ENCODE measurements at places on chromosomes 5 and 9.

GRCh38 chr5:154351141-154351540 is 94.7 kb upstream of the SAP30L start:
- DNase-seq = no peak

GRCh38 chr5:5481206-5481605 is 58.7 kb downstream of the ICE1 start:
- DNase-seq = no peak

DNA sequence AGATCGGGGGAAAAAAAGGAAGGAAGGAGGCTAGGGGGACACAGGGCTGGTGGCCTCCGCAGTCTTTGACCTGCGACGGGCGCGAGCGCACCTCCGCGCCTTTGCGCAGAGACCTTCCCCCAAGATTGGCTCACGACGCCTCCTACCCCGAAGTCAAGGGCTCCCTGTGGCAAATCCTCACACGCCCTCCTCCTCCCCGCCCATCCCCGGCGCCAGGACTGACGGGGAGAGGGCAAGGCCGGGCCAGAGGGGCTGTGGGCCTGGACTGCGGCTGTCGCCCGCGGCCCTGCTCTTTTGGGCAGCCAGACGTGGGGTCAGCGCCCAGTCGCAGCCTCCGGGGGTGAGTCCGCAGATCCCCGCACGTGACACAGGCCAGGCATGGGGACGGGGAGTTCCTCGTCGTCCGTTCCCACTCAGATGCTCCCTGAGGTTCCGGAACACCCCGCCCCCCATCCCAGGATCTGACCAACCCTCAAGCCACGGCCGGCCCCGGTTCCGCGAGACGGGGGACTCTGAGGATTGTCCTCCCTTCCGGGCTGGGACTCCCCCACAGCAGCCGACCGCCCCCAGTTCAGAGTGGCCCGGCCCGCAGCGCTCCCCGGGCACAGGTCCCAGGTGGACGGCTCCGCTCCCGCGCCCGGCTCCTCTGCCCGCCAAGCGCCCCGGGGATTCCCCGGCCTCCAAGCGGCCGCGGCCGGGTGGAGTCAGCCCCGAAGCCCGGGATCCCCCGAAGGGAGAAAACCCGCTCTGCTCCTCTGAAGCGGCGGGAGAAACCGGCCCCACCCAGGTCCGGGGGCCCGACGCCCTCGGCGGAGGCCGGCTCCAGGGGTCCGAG is 543 bp upstream of the ANKRD33B start:
- no peak for DNase-seq

- DNase-seq = no peak
Measured at GRCh38 chr5:38871790-38872551, 26.2 kb downstream of the OSMR start.

DNA sequence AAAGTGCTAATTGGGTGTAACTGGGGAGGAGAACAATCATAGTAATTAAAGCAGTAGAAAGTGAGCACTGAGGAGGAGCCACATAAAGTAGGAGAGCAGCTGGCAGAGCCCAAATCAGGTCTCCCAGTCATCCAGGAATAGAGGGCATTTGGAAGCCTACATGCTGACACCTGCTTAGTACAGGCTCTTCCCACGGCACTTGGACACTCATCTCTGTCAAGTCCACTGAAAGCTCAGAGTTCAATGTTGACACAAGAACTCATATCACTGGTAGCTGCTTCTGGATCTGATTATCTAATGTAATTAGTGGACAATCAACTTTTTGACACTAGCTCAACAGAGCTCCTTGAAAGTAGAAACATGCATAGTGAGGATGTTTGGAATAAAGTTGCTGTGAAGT is 45.9 kb upstream of the PCSK1 start:
- DNase-seq = no peak

DNA sequence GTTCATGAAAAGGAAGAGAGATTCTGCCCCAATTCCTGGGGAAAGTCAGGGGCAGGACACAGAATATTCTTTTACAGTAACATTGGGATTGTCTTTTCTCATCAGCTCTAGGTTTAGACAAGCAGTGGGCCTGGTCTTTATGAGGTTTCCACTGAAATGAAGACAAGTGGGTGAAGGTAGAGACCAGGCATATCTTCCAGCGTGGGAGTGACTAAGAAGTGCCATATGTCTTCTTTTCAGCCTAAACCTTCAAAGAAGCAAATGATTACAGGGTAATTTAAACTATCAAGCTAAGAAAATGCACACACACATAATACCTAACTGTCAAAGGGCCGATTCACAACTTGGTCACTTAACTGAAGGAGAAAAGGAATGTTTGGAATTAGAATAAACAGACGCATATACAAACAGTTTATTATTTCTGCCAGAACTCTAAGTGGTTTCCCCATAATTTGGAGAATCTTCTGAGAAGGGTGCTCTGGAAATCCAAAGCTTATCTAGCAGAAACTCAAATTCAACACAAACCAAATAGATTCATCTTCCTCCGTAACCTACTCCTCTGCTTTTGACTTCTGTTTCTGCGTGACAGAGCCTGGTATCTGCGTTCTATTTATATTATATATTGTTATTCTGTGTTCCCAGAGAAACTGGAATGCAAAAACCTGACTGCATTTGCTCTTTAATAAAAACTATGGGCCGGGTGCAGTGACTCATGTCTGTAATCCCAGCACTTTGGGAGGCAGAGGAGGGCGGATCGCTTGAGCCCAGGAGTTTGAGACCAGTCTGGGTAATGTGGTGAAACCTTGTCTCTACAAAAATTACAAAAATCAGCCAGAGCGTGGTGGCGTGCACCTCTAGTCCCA is 22.0 kb upstream of the TEK start:
- DNase-seq = no peak

DNA sequence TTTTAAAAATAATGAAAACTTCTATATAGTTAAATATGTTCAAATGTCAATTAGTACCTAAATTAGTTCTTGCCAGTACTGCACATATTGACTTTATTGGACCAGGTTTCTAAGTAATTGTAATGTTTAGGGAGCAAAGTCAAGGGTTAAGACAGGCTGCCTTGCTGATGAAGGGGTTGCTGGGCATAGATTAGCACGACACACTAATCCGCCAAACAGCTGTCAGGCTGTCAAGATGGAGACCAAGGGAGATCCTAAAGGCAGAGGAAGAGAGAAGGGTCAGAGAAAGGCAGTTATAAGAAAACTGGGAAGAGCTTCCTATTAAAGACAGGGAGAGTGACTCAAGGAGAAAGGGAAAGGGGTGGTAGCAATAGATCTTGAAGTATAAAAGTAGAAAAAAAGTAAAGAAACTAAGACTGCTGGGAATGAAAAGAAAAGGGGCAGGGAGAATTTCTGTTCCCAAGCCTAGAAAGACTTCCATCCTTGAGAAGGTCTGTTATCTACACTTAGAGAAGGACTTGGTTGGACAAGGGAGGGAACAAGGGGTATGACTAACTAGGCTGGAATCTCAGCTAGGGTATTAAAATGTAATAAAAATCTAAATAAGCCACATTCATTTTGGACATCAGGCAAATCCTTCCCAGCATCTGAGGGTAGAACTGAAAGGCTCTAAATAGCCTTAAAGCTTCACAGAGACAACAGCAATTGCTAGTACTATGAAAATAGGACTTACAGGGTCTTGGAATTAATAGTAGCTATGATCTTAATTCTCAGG is 188.7 kb downstream of the FBXL17 start:
- no peak for DNase-seq

GRCh38 chr5:111126896-111127295 is 34.7 kb downstream of the WDR36 start:
- DNase-seq = no peak

DNA sequence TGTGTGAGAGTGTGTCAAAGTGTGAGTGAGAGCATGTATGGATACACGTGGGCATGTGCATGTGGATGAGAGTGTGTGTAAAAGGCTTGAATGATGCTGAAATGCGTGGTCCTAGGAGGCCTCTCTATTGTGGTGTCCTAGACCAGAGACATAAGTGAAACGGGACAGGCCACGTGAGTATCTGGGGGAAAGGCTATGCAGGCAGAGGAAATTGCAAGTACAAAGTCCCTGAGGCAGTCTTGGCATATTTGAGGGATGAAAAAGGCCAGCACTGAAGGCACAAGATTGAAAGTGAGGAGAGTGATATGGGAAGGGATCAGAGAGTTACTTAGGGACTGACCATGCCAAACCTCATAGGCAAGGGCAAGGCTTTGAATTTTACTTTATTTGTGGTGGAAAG is 67.2 kb upstream of the CCDC152 start:
- no peak for DNase-seq

DNA sequence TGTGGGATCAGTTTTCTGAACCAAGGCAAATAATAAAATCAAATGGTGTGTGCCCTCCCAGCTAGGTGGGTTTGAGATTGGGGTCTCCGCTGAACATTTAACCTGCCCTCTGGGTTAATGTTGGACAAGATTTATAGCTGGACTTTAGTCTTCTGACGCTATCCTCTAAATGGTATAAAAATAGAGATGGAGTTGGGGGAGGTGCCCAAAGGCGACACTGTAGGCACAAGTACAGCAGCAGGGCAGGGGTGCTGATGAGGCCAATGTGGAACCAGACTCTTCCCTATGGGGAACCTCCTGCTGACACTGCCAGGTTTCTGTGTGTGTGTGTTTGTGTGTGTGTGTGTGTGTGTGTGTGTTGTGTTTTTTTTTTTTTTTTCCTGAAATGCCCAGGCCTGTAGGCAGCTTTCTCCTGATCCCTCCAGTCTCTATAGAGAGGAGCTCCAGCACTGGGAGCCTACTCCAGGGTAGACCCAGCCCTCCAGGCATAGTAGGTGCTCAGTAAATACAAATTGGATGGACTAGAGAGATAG is 37.9 kb downstream of the PCDH1 start:
- no peak for DNase-seq

DNA sequence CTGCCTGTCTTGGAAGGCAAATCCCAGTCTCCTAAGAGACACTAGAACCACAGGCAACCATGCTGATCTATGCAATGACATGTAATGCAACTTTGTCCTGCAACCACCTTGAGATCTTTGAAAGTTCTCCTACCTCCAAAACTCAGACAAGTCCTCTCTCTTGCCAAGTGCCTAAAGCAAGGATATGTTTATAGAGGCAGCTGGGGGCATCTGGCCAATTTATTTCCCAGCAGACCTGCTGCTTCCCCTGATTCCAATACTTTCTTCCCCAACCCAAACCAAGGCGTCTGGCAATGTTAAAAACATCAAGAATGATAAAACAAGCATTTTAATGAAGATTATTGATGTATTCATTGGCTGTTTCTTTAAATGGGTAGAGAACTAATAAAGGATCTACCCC is 138.4 kb downstream of the DOCK8 start:
- no peak for DNase-seq

DNA sequence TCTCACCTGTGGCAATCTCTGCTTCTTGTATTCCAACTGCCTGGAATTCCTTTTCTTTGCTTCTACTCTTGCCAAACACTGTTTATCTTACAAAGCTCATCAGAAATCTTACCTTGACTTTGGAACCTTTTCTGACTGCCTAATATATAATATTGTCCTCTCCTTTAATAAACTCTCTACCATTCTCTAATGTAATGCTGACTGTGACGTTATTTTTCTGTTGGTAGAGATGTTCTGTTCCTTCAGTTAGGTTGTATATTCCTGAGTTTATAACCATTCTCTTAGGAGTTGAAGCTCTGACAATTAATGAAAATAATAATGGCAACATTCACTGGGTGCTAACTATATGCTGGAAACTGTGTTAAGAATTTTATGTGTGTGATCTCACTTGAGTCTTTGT is 188.8 kb upstream of the ATP10B start:
- DNase-seq = no peak

DNA sequence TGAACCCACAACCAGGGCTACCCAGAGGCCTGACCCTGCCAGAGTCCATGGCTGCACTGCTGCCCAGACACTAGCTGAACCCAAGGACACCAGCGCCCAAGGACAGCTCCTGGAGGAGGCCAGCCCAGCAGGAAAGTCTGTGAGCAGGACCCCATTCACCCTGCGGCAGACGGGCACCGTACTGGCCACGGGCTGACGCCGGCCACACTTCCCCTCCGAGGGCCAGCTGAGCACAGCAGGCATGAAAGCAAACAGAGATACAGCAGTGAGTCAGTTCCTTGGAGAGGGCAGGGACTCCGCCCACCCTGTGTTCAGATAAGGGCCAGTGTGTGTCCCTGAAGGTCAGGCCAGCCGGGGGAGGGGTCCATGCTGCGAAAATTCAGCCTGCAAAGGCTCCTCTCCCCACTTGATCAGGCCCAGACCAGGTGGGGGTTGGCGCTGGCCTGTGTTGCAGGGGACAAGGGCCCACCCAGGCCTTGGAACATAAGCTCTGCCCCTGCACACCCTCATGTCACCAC is 3.2 kb downstream of the RNF208 start:
- no peak for DNase-seq

- DNase-seq = no peak
Measured at GRCh38 chr5:14869233-14869632, 2.3 kb downstream of the ANKH start.

GRCh38 chr5:73365301-73365853 is 83.2 kb downstream of the FOXD1 start:
- no peak for DNase-seq

- no peak for DNase-seq
Measured at GRCh38 chr5:171830686-171831085, 45.1 kb downstream of the SMIM23 start.

- no peak for DNase-seq
Measured at GRCh38 chr5:72895758-72896157, 60.1 kb upstream of the FCHO2 start.

DNA sequence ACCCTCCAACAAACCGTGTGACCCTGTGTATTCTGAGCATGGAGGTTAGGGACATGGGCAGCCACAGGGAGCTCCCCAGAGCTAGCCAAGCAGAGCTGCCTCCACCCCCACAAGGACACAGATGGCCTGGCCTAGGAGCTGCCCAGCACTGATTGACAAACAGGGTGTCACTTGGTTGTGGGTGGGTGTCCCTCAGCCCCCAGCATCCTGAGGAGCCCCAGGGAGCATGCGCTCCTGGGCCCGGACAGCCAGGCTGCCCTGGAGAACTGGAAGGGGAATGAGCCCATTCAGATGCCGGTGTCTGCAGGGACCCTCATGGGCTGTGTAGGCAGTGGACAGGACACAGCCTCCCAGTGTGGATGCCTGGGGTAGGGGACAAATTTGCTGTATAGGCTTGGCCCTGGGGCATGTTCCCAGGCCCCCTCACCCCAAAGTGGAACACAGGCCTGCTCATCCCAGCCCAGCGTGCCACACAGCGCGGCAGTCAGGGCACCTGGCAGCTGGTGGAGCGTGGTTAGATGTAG is 124.8 kb upstream of the LMX1B start:
- no peak for DNase-seq

- DNase-seq = no peak
Measured at GRCh38 chr9:2231101-2231500, 216.0 kb downstream of the SMARCA2 start.

DNA sequence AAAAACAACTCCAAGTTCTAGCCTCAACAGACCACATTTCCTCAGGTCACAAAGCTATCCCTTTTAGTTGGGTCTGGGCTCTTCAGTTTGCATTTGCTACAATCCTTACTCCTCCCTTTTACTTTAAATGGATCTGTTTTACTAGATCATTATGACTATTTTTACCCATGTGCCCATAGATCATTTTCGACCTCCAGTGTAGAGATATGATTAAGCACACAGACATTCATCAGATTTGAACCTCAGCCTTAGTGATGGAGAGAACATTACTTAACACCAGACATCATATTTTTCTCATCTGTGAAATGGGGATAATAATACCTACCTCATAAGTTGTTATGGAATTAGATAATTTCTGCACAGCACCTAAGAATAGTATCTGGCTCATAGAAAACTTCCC is 141.9 kb downstream of the NPR3 start:
- DNase-seq = no peak

GRCh38 chr5:157447201-157447637 is 12.8 kb upstream of the NIPAL4 start:
- DNase-seq = no peak
